ENCODE measurements at places on chromosomes 12 and 14.

GRCh38 chr14:68575426-68575825 is 217.4 kb downstream of the ZFP36L1 start:
- DNase-seq = no peak

DNA sequence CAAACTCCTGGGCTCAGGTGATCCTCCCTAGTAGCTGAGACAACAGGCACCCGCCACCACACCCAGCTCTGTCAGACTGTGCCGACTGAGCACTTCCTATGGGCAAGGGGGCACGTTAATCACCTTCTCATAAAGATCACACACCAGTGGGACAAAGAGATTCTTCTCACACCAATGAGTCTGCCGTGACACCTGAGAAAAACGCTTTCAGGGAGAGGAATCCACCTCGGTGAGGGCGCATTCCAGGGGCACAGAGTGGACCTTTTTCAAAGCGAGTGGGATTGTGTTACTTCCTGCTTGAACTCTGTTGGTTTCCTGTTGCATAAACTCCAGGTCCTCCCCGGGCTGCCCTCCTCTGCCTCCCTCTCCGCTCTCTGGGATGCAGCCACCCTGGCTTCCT is 17.5 kb upstream of the SCARB1 start:
- peak; percentile 64 for DNase-seq

DNA sequence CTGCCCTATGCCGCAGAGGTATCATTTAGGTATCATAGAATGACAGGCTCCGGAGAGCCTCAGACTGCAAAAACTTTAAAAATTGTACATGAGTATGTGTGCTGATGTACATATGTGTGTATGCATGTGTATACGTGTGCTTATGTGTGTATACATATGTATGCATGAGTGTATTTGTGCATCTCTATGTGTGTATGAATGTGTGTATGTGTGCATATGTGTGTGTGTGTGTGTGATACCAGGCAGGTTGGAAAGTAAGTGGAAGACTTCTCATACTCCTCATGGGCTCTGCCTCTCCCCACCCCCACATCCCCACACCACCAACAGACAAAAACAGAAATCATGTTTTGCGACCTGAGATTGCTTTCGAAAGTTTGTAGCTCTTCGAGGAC is 621 bp upstream of the TMEM117 start:
- DNase-seq = no peak

DNA sequence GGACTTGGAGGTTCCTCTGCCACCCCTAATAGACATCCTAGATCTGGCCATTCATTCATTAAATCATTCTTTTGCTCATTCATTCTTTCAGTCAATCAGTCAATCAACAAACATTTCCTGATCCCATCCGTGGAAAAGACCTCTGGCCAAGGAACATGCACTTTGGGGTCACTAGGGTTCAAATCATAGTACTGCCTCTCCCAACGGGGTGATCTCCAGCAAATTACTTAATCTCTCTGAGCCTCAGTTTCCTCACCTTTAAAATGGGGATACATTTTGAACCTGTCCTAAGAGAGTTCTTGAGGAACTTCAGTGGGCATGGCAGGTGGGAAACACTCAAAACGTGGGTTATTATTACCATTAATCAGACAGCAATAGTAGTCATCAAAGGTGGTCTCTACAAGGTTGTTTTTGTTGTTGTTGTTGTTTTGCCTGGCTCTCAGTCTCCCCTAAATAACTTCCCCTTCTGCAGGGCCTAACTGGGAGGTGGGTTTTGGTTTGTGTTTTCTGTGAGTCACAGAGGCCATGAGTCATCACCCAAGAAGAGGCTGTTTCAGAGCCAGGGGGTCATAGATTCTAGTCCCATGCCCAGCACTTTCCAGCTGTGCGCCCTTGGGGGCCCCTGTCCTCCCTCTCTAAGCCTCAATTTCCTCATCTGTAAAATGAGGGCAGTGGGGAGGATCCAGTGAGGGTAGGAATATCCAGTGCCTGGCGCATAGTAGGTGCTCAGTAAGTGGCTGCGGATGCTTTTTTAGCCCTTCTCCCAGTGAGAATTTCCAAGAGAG is 16.9 kb upstream of the FAM222A start:
- DNase-seq = no peak

DNA sequence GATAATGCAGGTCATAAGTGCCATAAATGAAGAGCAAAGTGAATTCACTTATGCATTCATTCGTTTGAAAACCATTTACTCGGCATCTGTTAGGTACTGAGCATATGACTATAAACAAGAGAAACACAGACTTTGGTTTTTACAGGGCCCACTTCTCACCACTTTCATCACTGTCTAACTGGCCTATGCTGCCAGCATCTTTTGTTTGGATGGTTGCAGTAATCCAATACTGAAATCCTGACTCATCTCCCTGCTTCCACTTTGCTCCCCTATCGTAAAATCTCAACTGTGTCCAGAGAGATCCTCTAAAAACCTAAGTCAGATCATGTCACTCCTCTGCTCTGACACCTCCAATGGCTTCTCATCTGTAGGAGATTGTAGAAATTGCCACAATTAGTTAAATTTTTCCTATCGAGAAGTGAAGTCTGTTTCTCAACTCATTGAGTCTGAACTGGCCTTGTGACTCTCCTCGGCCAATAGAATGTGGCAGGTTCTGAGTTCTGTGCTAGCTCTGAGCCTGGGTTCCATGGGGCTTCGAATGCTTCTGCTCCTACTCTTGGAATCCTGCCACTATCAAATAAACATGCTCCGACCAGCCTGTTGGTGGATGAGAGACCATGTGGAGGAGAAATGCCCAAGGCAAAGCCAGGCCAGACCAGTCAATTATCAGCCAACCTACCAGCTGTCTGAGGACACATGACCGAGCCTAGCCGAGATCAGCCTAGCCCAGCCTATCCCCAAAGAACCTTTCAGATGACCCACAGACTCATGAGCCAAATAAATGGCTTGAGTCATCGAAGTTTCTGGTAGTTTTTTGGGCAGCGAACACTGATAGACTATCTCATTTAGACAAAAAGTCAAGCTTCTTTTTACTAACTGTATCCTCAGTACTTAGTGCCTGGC is 2.2 kb upstream of the BATF start:
- no peak for DNase-seq

DNA sequence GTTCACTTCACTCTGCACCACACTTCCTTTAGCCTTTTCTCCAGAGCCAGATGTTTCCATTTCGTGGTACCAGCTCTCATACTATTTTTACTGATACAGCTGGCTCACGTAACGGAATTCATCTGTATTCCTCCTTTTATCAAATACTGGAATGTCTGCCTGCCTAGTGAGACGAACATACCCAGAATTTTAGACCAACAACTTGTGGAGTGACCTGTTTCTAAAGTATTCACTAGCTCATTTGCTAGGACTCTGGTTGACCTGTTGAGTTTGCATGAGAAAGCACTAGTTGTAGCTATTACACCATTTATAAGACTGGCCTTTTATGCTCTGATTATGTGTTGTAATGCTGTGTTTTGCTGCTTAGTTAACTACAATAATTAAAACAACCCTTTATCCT is 22.6 kb downstream of the KCNA5 start:
- no peak for DNase-seq

GRCh38 chr12:2582631-2583030 is 212.1 kb upstream of the FKBP4 start:
- no peak for DNase-seq

DNA sequence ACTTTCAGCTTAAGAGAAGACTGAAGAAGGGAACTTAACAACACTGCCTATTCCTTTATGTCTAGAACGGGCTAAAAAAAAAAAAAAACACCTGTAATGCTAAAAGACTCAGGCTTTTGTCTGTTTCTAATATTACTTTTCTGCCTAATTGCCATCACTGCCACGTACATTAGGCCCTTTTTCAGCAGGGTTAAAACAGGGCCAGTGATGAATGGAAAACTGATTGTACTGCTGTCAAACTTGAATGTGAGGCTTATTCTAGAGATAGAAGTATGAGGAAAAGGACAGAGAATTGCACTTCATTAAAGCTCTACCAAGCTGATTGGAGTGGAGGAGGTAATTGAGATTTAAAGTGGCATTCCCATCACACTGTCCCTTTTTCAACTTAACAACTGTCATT is 535.8 kb downstream of the PRKD1 start:
- DNase-seq = no peak

DNA sequence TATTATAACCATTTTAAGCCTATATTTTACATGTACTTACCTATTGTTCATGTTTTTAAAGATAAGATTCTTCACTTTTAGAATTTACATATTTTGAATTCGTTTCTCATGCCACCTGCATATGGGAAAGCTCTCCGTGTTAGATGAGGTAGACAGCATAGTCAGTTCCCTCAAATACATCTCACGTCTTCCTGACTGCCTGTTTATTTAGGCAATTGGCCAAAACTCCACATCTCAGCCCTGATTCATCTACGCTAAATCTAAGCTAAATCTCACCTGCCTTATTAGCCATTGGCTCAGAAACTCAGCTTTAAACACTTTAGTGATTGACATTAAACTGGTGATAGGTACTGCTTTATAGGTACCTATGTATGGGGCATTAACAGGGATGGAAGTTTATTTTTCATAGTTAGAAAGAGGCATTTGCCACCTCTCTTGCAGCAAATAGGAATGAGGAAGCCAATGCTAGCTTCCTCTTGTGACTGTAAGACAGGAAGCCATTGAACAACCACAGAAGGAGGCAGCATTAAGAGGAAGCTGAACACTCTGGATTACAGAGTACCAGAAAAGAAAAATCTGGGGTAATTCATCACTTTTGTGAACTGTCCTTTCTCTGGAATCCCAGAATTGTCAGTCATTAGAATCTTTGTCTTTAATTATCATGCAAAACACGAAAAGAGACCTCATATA is 111.9 kb downstream of the LRFN5 start:
- peak; percentile 65 for DNase-seq

All from KBM-7 (cell line).